Activated naive CD4-positive, alpha-beta T cell treated with anti-CD3 and anti-CD28 coated beads for 36 hours (primary cell): ENCODE measurements at places on chromosomes 2 and 18. TPM values are rescaled to one million over a fixed set of nuclear protein-coding genes. Genes with fewer than 3 reads are reported as not detected.

The GAL3ST2 gene
- total RNA-seq, result not detected

The LYG1 gene
- 0.32 TPM for total RNA-seq

The NEUROD1 gene
- total RNA-seq, result not detected

The RUFY4 gene
- total RNA-seq, result 1.8 TPM

The GALNT13 gene
- total RNA-seq, result not detected

The CPO gene
- not detected for total RNA-seq

DNA sequence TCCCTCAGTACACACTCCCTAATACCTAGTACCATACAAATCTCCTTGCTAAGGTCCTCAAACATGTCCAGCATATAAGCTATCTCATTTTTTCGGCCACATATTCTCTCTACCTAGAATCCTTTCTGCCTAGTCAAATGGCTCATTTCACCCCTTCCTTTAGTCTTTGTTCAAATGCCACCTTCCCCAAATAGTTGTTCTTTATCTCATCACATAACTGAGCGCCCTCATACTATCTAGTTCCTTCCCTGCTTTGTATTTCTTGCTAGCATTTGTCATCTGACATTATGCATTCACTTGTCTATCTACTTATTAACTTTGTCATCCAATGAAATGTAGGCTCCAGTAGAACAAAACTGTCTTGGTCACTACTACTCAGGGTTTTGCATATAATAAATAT, 35.5 kb downstream of the RPRD1A start:
- DNase-seq, result no peak

DNA sequence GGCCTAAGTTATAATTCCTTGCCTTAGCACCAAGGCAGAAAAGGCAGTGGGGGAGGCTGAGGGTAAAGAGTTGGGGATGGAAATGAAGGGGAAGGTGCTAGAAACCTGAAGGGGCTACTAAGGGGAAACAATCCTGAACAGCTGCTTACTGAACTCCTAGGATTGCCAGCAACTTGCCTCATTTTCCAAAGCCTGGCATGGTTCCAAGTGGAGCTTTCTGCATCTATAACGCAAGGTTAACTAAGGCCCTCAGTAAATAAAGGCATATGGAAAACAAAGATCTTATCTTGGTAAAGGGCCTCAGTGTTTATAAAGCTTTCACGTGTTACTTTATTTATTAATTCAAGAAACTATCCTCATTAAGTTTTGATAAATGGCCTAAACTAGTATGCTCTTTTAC, 10.9 kb downstream of the MEP1B start:
- DNase-seq, result no peak

- DNase-seq, result no peak
Observed at GRCh38 chr18:34242739-34243138, 18.0 kb upstream of the NOL4 start.

DNA sequence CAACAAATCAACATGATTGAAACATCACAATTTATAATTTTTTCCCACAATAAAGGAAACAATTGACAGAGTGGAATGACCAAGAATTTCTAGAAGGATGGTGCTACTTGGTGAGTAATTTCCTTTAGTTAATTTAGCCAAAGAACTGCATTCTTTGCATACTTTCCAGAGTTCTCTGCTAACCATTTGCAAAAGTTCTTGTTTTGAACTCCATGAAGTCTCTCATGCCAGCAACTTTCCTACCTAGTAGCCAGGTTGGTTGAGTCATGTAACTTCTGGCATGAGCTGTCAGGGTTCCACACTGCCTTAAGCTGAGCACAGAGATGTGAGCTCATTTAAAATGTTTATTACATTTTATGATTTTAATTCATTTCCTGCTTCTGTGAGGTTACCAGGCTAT, 539.6 kb downstream of the PID1 start:
- no peak for DNase-seq
